ENCODE measurements at places on chromosomes 1 and 21. TPM values are rescaled to one million over a fixed set of nuclear protein-coding genes. Genes with fewer than 3 reads are reported as not detected.

KIF21B gene
- total RNA-seq, result 2.4 TPM

- DNase-seq, result no peak
These were observed 207.7 kb downstream of the BARHL2 start for GRCh38 chr1:90509225-90510048.

DNA sequence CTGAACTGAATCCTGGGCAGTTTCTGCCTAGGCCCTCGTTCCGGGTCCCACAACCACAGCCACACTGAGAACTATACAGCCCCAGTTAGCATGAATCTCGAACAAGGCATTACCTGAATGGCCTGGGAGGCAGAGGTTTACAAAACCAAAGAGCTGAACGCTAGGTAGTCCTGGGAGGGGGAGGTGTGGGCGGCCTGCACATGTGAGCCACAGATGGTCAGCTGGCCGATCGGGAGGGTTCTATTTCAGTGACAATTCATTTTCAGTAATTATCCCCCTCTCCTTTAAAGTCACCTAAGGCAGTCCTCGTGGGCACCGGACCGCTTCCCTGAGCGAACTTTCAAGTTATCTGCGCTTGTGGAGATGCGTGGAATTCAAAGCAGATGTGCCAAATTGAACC lies 111.9 kb downstream of the GLIS1 start:
- no peak for DNase-seq

- no peak for DNase-seq
These were observed 74.0 kb upstream of the DEPDC1 start for GRCh38 chr1:68570871-68571270.

GRCh38 chr21:27421654-27422053 lies 454.8 kb upstream of the ADAMTS5 start:
- DNase-seq, result no peak

SLC44A5 gene
- total RNA-seq, result 1.6 TPM

- DNase-seq, result no peak
These were observed 1.7 kb upstream of the CLCA1 start for GRCh38 chr1:86466986-86467385.

TSPEAR gene
- total RNA-seq, result 0.08 TPM

DNA sequence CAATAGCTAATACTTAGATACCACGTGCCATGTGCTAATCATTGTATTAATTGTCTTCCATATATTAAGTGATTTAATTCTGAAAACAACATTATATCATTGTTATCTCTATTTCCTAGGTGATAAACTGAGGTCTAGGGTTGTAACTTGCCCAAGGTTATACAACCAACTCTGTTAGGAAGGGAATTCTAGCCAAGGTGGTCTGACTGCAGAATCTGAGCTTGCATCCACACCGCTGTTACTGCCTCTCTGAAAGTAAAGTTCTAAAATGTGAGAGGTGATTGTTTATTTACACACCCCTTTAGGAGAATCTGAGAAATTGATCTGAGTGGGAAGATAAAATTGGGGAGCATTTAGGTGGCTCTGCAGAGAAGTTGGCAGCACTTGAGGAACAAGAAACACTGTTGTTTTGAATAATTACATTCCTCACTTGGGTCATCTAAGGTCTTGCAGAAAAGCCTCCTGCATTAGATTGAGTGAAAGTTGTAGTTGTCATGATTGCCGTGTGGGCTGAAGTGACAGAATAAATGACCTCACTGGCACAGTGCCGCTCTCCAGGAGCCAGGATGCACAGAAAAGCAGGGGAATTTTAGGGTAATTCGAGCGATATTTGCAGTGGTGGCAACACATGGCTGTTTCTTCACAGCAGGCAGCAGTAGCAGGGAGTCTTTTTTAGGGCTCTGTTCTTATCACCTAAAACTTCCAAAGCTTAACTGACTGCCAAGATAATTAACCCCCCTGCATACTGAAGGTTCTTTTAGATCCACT lies 121.7 kb downstream of the ADGRL4 start:
- DNase-seq, result peak; percentile 11

GRCh38 chr1:173101589-173101988 lies 50.8 kb upstream of the TNFSF18 start:
- DNase-seq, result no peak

ATP1B1 gene
- total RNA-seq, result 49.2 TPM

- DNase-seq, result no peak
These were observed 109.6 kb upstream of the GJB5 start for GRCh38 chr1:34645109-34645688.

DNA sequence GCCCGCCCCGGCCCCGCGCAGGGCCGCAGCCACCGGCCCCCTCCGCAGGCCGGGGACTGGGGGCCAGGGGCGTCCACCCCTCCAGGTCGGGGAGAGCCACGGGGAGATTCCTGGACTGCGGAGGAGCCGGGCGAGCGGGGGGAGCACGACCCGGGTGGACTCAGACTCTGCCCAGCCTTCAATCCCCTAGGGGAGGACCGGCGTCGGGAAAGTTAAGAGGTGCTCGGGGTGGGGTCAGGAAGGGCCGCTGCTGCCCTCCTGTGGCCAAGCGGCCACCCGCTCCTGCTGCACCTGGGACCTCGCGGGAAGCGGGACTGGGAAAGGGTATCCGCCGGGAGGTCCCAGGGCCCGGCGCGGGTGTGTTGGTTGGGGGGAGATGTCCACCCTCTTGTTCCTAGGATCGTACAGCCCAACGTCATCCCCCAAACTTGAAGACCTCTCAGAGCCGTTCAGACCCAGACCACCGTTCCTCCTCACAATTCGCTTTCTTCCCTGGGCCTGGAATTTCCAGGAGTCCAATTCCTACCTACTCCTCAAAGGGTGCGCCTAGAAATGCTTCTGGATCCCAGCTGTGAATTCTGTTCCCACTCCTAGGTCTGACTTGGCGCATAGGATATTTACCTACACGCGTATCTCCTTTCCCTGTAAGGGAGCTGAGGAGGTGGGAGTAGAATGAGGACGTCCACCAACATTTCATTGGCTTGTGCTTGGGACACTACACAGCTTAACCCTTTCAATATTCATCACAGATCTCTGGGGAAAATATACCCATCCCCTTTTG lies 484 bp upstream of the RHOC start:
- DNase-seq, result peak; percentile 77

GRCh38 chr1:155952505-155952890 lies 11.1 kb downstream of the RXFP4 start:
- DNase-seq, result no peak

- DNase-seq, result no peak
These were observed 230.5 kb upstream of the CAMK1G start for GRCh38 chr1:209353053-209353452.
